ENCODE measurements at places on chromosomes 12 and 14. TPM values are rescaled to one million over a fixed set of nuclear protein-coding genes. Genes with fewer than 3 reads are reported as not detected.

DNA sequence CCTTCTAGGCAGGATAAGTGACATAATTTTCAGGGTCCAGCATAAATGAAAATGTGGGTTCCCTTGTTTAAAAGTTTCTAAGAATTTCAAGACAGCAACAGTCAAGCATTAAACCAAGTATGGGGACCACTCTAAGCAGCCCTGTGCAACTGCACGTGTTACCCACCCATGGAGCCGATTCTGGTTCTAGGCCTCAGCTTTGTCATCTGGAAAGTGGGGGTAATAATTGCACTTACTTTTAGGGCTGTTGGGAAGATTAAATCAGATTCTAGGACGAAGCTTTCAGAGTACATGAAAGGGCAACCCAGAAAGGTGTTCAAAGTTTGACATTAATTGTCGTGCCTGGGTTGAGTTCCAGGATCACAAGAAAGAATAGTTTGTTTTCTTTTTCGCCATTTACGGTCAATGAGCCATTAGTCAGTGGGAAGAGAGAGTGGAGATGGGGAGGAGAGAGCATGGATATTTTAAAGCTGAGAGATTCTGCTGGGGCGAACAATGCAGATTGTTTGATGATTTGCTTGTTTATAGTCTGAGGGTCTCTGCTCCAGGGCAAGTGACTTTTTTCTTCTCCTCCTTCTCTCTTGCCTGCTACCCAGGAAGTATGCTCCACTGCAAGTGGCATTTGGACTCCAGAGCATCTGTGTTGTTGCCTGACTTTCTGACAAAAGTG, 10.7 kb upstream of the PPFIBP1 start:
- no peak for ATAC-seq

DNA sequence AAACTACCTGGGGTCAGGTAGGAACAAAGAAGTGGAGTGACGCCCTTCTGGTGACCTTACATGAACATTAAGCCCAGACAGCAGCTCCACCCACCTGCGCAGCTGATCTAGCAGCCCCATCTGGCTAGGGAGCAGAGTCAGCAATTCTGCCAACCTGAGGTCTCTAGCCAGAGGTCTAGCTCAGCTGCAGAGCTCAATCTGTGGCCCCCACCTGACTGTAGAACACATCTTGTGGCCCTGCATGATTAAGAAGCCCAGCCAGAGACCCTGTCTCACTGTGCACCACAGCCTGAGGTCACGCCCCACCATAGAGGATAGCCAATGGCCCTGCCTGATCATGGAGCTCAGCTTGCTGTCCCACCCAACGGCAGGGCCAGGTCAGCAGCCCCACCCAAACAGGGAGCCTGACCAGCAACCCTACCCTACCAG, 50.6 kb upstream of the HIGD1C start:
- no peak for ATAC-seq

DNA sequence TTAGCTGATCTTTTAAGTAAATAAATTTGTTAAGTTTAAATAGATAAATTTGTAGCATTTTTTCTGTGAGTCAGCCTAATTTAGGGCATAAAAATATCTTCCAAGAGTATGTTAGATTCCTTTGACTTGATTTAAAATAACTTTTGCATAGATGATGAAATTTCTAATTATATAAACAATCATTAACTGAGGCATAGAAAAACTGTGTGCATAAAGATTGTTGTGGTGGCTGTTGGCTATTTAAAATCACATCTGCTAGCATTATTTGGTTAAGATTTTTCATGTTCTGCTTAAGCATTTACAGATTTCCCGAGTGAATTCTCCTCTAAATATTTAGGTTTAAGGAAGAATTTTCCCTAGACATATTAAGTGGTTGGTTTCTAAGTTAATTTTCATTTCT, 223.2 kb downstream of the FSCB start:
- ATAC-seq = no peak

DNA sequence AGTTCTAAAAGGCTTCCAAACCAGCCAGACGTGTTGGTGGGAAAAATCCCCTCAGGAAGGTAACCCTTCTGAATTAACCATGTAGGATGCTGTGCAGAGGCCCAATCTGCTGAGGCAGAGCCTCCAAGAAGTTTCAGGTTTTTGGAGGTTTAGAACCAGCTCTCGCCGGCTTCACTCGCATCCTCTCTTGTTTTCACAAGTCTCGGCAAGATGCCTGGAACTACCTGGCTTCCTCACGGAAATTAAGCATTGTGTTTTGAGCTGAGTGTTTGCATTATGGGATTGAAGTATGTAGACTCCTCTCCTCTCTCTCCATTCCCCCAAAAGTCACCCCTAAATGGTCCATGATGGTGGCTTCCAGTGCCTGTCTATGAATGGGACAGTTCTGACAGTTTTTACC, 20.6 kb downstream of the LTBP2 start:
- ATAC-seq = no peak

EMP1 gene
- total RNA-seq = 455 TPM

DNA sequence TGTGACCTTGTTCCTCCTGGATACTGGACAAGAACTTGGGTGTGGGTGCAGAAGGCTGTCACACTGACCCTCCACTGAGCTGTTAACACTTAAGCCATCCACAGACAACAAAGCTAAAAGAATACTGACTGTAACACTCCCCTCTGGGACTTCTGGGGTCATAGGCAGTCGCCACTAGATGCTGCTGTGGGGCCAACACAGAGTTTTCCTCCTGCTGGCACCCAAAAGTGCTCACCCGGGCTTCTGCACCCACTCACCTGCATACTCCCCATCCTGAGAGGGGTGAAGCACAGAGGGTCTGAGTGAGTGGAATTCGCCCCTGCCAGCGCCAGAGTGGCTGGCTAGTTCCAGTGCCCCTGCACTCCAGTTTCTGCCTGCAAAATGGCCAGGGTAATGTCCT, 422.4 kb upstream of the LMO3 start:
- ATAC-seq = no peak

GDF3 gene
- not detected for total RNA-seq

- ATAC-seq = no peak
These were observed 33.3 kb upstream of the FGF6 start for GRCh38 chr12:4478933-4479332.

- no peak for ATAC-seq
These were observed 31.9 kb downstream of the ETNK1 start for GRCh38 chr12:22656831-22657230.

- peak; percentile 96 for ATAC-seq
These were observed 124.8 kb upstream of the MAP1LC3B2 start for GRCh38 chr12:116434155-116435011.

- ATAC-seq = no peak
These were observed 59.5 kb downstream of the LRIG3 start for GRCh38 chr12:58860788-58861240.

DNA sequence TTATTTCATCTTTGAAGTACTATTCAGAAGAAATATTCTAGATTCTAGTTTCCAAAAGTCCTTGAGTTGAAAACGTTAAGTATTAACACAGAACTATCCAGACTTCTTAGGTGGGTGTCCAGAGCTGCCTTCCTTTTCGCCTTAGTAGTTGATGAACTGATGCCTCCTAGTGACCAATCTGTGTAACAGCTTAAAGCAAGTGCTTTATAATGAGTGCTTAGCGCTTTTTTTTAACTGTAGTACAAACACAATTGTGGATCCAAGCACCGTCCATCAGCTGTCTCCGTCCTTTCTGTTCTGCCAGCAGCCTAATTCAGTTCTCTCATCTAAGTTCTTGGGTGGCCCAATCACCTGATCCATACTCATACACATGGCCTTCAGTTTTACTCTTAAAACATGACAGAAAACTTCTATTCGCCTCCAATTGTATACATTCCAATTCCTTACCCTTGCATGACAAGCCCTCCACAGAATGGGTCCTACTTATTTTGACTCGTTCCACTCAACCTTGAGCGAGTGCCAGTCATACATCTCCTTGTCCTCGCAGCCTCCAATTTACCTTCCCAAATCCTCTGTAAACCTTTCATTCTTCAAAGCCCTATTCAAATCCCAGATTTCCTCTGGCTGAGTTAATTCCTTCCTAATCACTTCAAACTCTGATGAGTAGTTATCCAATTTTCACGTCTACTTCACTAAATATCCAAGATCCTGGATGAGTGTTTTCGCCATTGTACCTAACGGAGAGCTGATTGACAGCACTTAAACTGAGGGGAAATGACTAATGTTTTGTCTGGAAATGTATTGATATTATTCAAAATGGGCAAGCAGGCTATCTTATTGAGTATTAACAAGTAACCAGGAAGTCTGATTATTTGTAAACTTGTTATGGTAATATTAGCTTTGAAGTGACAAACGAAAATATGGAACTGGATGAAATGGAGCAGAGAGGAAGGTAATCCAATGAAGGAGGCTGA, 5.8 kb upstream of the PHLDA1 start:
- peak; percentile 63 for ATAC-seq

DNA sequence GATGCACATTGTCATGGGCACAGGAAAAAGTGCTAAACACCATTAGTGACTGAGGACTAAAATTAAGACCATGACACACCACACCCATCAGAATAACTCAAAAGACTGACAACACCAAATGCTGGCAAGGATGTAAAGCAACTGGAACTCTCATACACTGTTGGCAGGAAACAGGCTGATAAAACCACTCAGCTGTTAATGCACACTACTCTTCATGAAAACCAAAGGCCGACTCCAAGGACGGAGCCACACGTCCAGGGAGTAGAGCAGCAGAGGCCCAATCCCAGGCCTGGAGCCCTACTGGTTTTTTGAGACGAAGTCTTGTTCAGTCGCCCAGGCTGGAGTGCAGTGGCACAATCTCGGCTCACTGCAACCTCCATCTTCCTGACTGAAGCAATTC, 6.4 kb downstream of the RAD52 start:
- no peak for ATAC-seq

DNA sequence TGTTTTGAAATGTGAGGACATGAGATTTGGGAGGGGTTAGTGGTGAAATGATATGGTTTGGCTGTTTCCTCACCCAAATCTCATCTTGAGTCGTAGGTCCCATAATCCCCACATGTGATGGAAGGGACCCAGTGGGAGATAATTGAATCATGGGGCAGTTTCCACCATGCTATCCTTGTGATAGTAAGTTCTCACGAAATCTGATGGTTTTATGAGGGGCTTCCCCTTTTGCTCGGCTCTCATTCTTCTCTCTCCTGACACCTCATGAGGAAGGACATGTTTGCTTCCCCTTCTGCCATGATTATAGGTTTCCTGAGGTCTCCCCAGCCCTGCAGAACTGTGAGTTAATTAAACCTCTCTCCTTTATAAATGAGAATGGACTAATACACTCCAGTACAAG, 18.0 kb downstream of the GALNT6 start:
- no peak for ATAC-seq

DNA sequence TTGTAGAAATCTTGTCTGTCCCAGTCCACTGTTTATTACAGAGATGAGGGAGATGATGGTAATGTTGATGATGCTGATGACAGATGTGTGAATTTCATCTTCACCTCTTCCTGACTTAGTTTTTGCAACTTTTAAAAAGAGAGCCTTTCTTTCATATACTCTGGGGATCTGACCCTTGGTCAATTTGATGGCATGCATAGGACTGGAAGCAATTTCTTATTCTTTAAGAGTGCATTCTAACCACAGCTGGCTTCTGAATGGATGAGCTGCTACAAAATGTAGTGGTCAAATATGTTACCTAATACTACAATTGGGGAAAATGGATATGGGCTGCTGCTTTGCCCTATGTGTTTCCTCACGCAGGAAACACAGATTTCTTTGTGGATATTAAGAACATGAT, 80.8 kb downstream of the MYRFL start:
- no peak for ATAC-seq

DNA sequence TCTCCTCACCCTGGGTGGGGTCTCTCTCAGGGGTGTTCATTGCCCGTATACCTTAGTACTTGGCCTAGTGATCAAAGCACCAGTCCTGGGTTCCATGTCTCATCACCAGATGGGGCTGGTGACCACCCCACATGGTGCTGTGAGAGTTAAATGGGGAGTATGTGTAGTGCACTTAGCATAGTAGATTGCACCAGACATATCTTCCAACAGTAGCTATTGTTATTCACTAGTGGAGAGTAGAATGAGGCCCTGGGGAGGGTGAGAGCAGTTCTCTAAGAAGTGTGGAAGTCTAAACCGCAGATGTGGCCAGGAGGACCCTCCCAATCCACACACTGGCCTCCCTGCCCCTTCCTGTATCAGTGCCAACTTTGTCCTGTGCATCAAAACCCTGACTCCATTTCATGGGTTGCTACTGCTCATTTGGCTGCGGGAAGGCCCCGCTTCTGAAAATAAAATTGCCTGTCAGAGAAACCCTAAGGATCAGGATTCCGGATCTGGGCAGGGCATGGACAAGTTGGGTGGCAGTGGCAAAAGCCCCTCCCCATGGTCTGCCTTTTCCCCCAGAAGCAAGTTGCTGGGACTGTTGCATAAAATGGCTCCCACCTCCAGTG, 4.4 kb downstream of the CD9 start:
- ATAC-seq = no peak

PTHLH gene
- 2.7 TPM for total RNA-seq

BCL2L2 gene
- 123 TPM for total RNA-seq

- ATAC-seq = no peak
These were observed 204.0 kb downstream of the GRIN2B start for GRCh38 chr12:13777374-13777773.

LIN7A gene
- total RNA-seq = 50.6 TPM

BCDIN3D gene
- total RNA-seq = 3.0 TPM

DNA sequence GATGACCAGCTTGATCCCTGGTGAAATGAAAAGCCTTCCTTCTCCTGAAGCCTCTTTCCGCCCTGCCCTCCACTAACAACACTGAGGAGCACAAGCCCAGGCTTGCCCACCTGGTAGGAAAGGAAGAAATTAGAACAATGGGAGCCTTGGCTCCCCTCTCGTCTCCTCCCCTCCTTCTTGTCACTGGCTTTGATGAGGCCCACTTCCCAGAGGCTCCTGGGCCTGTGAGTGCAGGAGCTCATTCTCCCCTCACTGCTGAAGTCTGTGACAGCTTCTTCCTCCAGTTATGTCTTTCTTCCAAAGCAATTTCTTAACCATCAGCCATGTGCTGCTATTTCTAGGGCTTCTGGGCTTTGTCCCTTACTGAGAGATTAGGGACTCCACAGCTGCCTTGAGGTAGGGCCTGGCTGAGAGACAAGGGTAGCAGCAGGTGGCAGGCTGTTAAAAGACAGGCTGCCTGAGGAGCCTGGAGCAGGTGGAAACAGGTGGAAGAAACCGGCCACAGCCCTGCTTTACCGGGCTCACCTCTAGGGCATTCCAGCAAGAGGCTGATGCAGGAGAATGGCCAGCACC, 53.6 kb upstream of the SRSF5 start:
- ATAC-seq = no peak

GRCh38 chr12:795305-795704, 42.9 kb downstream of the WNK1 start:
- no peak for ATAC-seq

ARG2 gene
- 24.7 TPM for total RNA-seq

GALNT6 gene
- total RNA-seq = 2.6 TPM

ERP27 gene
- total RNA-seq = 0.54 TPM

DNA sequence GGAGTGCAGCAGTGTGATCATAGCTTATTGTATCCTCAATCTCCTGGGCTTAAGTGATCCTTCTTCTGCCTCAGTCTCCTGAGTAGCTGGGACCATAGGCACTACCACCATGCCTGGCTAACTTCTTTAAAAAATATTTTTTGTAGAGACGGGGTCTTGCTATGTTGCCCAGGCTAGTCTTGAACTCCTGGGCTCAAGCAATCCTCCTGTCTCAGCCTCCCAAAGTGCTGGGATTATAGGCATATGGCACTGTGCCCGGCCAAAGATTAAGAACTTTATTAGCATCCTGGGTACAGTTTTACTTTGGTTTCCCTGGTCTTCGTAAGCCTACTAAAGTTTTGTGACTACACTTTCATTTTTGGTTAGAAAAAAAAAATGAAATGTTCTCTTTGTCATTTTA, 84.4 kb downstream of the ACADS start:
- ATAC-seq = no peak

Data from gastroesophageal sphincter (tissue), 4 donors.